ENCODE measurements at places on chromosomes 12 and 14.

DNA sequence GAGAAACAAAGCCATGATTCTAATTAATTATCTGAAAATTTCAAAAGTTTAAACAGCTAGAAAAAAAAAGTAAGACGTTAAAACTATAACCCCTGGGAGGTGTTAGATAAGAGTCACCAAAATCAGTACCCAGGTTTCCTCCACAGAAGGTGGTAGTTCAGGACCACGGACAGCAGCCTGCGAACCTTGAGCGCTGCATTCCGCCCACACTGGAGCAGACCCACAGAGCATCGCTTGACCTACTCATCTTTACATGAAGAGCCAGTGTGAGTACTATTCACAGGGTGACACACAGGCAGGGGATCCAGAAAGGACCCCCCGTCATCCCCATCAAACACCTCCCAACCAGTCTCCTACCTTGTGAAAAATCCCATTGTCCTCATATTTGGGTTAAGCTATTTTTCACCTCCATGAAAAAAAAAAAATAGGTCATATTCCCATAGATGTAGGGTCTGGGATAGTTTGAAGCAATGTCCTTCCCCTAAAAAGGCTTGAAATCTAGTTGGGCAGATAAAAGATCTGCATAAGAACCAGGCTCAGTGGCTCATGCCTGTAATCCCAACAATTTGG is 8.8 kb upstream of the CHGA start:
- no peak for DNase-seq

DNA sequence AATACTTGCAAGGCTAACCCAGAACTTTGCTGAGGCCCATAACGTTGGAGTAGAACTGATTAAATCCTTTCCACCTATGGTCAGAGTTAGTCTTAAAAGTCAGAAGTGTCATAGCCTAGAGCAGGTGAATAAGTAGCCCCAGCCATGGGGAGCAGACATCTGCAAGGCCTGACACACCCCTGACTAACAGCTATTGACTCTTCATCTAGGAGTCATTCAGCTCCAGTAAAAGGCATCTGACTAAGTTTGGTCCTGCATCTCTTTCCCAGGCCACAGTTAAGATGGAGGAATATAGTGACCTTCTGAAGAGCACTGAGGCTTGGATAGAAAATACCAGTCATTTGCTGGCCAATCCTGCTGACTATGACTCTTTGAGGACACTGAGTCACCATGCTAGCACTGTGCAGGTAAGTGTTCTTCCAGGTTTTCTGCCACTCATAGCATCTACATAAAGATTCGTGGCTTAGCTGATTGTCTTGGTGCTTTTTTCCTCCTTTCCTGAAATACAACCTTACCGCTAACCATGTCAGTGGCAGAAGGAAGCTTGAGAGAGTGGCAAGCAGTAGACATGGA is 212.9 kb downstream of the ESR2 start:
- no peak for DNase-seq

GRCh38 chr12:14776236-14776961 is 26.9 kb downstream of the WBP11 start:
- DNase-seq: no peak

GRCh38 chr12:93449277-93449676 is 7.5 kb upstream of the UBE2N start:
- no peak for DNase-seq

DNA sequence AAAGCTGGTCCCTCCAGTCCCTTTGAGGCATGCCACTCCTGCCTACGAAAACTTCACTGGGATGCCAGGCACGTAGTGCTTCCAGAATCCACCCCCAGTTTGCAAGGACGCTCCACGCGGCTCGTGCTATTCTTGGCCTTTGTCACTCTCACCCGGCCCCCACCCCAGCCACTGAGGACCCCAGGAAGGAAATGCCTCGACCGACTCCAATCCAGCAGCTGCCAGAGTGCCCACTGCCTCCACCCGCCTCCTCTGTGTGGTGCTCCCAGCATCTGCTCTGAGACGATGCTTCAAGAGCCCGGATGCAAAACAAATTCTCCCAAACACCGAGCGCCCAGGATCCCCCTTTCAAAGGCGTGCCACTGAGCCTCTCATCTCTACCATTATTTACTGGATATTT is 123.9 kb downstream of the RFLNA start:
- no peak for DNase-seq

GRCh38 chr12:112838731-112839130 is 47.2 kb downstream of the RPH3A start:
- DNase-seq: no peak

GRCh38 chr12:112839386-112839972 is 47.9 kb downstream of the RPH3A start:
- DNase-seq: no peak

GRCh38 chr12:981961-982360 is 9.1 kb upstream of the ERC1 start:
- DNase-seq: no peak

GRCh38 chr12:106139422-106140171 is 843 bp upstream of the NUAK1 start:
- DNase-seq: no peak

- DNase-seq: no peak
Observed at GRCh38 chr14:94395888-94396574, 7.6 kb upstream of the SERPINA1 start.

DNA sequence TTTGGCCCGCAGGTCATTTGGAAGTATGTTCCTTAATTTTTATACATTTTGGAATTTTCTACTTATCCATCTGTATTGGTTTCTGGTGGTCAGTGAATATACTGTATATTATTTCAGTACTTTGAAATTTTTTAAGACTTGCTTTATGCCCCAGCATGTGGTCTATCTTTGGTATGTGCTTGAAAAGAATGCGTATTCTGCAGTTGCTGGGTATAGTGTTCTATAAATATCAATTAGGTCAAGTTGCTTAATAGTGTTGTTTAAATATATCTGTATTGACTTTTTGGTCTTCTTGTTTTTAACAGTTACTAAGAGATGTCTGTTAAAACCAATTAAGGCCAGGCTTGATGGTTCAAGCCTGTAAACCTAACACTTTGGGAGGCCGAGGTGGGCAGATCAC is 21.7 kb upstream of the SIX1 start:
- DNase-seq: no peak

- DNase-seq: no peak
Observed at GRCh38 chr12:130334937-130335336, 2.8 kb upstream of the PIWIL1 start.

GRCh38 chr14:79056879-79057278 is 886.7 kb downstream of the NRXN3 start:
- no peak for DNase-seq

DNA sequence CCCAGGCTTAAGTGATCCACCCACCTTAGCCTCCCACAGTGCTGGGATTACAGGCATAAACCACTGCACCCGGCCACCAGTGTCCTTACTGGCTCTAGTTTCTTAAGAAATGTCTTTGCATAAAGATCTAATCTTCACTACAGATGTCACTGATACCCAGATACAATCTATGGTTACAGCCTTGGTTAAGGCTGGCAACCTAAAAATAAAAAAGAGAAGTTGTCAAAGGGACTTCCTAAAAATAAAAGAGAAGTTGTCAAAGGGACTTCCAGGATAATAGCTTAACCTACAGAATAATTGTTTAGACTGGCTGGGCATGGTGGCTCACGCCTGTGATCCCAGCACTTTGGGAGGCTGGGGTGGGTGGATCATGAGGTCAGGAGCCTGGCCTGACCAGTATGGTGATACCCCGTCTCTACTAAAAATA is 27.6 kb downstream of the ETFBKMT start:
- DNase-seq: no peak

DNA sequence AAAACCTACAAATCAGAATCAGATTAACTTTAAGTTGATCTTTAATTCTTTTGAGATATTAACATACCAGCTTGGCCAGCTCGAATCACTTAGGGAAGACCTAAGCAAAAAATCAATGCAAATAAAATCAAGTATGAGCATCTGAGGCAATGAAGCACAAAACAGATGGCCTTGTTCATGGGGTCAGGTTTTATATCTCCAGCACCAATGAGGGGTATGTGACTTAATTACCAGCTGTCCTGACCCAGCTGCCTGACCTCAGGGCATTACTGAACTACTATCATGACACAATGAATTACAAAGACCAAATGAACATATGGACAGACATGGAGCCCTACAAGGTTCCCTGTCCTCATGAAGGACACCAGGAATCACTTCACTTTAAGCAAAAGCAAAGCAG is 70.5 kb downstream of the FGD6 start:
- no peak for DNase-seq

DNA sequence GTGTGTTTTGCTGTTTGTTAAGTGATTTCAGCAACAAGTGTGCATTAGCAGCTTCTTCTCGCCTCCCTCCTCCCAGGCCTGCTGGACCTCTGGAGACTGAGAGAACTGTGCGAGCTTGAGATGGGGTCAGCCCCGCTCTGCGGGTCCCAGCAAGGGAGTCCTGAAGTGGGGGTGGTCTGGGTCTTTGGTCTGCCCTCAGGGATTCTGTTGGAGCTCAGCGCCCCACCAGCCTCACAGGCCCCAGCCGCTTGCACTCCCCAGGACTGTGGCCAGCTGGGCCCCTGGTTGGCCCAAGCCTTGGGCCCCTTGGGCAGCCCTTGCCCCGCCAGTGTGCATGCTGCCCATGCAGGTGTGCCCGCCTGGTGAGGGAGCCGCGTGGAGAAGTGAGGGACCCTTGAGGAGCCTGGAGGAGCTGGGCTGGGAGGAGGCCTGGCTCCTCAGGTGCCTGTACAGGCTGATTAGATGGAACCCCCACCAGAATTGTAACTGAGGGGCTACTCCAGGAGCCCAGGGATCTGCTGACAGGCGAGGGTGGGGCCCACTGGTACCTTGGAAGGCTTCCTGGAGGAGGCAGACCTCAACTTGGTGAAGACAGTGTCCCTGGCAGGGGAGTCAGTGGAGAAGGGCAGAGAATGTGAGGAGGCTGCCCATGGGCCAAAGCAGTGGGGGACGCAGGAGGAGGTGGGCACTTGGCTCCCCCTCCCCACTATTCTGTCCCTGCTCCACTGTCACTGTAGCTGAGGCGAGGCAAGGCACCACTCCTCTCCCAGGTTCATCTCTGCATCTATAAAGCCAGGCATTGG is 56.7 kb downstream of the BEGAIN start:
- DNase-seq: no peak

DNA sequence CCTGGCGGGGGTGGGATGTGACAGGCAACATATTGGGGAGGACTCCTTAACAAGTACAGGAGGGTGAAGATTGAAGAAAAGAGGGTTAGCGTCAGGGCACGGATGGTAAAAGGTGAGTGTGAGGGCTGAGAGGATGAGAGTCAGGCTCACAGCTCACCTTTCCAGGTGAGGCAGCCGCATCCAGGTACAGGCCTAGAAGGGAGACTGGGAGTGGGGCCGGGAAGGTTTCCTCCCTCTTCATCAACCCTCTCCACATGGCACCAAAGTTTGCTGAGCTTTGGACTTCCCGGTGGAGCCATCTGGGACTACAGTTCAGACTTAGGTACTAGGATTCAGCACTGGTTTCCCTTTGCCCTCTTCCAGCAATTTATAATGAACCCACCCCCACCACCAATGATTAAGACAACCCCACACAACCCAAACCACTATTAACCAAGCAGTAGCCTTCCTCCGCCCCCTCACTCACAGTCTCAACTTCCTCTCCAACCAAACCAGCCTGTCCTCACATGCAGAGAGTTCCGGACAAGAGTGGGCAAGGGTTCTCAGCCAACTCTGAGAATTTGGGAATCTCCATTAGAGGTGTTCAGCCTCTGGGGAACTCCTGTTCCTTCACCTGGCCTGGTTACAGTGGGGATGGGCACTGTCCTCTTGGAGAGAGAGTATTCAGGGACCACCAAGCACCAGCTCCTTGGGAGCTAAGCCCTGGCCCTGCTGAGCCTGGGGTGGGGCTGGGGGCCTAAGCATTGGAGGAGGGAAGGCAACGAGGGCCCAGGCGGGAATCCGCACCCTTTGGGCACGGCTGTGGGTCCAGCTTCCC is 2.4 kb upstream of the HOXC4 start:
- DNase-seq: no peak

- no peak for DNase-seq
Observed at GRCh38 chr14:32022938-32023466, 54.1 kb upstream of the ARHGAP5 start.

DNA sequence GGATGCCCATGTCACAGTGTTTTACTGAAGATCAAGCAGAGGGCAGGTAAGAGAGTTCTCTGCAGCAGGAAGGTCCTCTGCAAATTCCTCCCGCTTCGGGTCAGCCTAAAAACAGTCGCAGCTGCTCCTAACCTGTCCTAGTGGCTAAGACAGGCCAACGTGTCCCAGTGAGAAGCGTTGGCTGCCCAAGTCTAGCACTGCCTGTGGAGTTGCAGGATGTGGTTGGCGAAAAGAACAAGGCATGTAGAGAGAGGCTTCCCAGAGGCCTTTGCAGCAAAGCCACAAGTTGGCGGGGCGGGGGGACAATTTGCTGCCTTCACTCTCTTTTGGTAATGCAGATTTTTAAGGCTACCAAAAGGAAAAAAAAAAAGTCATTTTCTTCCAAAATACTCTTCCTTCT is 340.1 kb downstream of the BCL11B start:
- DNase-seq: peak; percentile 48

- no peak for DNase-seq
Observed at GRCh38 chr12:121798787-121799155, 5.0 kb upstream of the SETD1B start.

DNA sequence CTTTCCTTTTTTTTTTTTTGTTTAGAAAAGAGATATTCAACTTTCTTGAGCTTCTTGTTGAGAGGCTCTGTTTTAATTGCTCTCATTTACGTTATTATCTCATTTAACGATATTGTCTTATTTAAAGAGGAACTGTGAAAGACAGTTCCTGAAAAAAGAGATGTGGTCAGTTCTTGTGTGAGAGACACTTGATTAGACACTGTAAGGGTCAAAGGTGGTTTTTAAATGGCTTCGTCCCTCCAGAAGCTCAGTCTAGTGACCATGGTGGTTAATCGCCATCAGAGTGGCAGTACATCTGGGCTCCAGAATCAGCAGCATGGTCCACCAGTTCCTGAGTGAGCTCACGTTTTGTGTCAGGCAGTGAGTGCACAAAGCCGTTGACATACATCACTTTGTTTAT is 57.9 kb upstream of the KCNA5 start:
- no peak for DNase-seq

GRCh38 chr12:67141296-67142018 is 127.7 kb upstream of the CAND1 start:
- no peak for DNase-seq

- DNase-seq: no peak
Observed at GRCh38 chr14:52222901-52223300, 44.6 kb upstream of the PTGDR start.

DNA sequence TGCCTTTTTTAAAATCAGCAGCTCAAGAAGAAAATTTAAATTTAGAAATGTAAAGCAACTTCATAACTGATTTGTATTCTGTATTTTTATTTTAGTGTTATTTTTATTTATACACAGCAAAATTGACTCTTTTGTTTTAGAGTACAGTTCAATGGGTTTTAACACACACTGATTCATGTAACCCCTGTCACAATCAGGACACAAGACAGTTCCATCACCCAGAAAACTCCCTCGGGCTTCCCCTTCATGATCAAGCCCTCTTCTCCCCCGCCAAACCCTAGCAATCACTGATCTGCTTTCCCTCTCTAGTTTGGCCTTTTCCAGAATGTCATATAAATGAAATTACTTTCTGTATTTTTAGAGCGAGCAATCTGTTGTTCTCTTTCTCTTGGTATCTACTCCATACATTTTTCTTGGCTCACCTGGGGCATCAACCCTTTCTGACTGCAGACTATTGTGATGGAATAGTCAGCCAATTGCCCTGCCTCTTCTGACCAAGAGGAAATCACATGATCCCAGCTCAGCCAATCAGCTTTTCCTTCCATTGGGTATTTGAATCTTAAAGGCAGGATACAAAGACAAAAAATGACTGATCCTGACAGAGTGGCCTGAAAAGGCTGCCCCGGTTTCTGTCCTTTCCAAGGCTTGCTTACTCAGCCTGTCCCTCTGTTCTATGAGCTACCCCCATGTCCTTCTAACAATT is 5.3 kb downstream of the SLC5A8 start:
- DNase-seq: no peak
